Stimulated activated CD4-positive, alpha-beta T cell treated with anti-CD3 and anti-CD28 coated beads, Interleukin-12 subunit alpha, Interleukin-12 subunit beta, amount 100 ng/mL, for 4 hours (primary cell): ENCODE measurements at places on chromosomes 6 and 20.

- no peak for DNase-seq
Observed at GRCh38 chr6:52209770-52210169, 23.6 kb downstream of the IL17A start.

DNA sequence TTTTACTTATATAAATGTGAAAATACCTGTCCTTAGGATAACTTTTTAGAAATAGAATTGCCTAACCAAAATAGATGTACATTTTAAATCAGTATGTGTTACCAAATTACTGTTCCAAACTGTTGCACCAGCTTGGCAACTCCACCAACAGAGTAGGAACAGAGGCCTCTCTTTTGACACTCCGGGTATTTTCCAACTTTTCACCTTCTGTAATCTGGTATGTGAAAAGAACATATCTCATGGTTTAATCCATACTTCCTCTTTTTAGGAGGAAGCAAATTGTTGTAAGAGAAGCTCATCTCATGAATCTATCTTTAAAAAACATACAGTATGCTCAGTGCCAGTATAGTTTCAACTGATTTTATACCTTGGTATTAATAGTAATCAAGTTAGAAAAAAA lies 24.9 kb downstream of the RNF144B start:
- no peak for DNase-seq

GRCh38 chr6:21847711-21848480 lies 254.3 kb downstream of the SOX4 start:
- DNase-seq: no peak

DNA sequence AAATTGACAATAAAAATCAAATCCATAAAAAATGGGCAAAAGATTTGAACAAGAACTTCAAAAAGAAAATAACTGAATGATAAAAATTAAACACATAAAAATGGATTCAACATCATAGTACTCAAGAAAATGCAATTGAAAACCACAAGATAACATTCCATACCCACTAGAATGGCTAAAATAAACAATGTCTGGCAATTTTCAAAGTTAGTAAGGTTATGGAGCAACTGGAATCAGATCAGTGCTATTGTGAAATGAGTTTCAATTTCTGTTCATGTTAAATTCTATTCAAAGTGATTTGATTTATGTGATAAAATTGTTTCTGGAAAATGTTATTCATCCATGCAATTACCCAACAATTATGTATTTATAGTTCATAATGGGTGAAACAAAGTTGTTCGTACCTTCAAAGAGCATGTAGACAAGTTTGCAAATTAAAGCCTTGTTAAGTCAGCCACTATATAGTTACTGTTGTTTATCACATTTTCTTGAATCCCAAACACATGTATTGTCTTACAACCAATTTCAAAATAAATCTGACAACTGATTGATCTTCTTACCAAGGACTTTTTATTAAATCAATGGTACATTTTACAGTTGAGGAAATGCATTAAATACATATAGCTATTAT lies 151.5 kb upstream of the CENPW start:
- no peak for DNase-seq

GRCh38 chr6:98787961-98788360 lies 46.4 kb upstream of the POU3F2 start:
- DNase-seq: no peak

DNA sequence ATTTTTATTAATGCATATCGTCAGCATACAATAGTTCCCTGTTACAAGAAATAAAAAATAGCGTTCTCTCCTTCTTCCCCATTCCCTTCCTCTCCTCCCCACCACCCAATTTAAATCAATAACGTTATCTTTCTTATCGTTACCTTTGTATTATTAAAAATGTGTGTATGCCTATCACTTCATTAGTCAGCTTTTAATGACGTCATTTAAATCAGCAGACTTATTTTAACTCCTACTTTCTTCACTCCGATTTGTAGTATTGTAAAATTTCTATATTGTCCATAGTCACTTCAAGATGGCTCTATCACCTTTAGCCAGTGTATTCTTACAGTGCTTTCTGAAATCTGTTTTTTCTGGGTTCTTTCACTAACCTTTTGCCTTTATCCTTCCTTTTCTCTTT lies 89.1 kb downstream of the MKKS start:
- DNase-seq: no peak

DNA sequence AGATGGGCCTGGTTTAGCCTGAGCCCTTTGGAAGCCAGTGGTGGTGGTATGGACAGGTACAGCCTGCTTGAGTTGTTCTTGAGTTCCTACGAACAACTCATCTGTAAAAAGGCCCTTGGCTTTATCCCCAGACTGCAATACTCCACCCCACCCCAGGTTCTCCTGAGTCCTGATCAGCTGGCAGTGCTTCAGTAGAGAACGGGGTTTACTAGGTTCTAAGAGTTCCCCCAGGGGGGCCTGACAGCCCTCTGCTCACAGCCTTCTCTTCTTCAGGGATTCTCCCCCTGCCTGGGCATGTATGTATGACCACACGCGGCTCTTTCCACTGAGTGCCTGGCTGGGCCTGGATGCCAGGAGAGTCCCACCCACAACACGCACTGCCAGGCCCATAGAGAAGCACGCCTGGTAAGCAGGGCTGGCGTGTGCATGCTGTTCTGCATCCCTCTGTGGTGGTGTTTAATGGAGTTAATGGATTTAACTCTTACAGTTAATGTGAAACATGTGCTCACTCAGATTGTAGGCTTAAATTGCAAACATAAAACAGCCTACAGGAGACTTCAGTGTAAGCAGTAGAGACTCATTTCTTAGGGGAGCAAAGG lies 44.3 kb upstream of the SLC4A11 start:
- DNase-seq: no peak

DNA sequence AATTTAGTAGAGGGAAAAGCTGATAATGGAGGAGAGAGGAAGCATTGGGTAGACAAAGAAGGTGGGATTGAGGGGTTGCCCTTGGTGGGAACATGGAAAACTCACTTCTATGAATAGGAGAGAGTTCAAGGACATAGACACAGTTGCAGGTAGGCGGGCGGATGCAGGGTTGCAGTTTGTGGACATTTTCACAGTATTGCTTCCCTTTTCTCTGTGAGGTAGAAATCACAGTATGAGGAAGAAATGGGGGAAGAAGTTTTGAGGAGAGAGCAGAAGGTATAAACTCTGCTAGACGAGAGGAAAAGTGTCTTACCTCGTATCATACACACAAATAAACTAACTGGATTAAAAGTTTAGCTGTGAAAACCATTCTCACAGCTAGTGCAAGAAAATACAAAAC lies 200.7 kb upstream of the ECI2 start:
- no peak for DNase-seq

DNA sequence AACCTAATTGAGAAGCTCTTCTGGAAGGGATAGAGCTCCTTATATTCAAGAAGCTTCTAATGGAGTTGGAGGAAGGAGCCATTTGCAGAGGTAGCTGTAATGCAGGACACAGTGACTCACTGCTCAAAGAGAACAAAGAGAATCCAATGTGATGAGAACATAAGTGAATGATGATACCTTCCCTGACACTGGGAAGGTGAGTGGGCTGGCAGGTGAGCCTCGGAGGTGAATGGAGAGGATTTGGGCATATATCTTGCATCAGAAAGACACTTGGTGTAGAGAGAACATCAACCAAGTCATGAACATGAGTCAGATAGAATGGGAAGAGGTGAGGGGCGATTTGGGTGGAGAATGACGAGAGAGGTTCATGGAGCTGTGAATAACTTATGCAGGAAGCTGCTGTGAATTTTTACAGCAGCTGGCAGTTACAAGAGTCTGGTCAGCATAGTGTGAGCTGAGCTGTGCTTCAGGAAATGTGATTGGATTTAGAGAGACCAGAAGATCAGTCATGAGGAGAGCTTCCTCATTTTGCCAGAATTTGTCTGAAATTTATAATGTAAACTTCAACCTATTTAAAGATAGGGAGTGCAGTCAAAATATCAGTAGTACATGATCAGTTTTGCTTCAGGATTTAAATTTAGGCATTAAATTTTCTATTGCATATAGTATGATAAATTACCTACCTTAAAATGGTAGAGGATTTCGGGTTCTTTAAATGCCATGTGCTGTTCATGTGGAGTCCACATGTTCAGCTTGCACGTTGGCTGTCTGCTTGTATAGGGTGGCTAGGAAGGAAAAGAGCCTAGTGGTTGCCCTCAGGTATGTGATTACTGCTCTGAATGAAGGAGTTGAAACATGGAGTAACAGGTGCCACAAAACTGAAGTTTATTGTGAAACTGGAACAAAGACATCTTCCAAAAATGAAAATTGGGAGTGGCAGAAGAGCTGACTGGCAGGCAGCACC lies 59.2 kb upstream of the KIF25 start:
- DNase-seq: no peak

DNA sequence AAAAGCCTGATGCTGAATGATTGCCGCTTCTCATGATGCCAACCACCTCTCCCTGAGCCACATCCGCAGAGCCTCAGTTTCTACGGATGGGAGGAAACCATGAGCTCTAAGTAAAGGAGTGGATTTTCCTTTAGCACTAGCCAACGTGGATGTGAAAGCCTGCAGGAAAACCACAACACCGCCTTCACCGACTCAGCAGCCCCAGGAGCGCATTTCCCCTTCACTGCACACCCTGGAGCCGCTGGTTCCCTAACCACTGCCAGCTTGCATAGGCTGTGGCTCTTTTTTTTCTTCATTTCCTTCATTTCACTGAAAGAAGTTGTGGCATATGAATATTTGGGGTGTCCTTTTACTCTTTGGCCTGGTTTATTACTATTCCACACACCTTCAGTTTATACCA lies 50.5 kb upstream of the SSTR4 start:
- DNase-seq: no peak

DNA sequence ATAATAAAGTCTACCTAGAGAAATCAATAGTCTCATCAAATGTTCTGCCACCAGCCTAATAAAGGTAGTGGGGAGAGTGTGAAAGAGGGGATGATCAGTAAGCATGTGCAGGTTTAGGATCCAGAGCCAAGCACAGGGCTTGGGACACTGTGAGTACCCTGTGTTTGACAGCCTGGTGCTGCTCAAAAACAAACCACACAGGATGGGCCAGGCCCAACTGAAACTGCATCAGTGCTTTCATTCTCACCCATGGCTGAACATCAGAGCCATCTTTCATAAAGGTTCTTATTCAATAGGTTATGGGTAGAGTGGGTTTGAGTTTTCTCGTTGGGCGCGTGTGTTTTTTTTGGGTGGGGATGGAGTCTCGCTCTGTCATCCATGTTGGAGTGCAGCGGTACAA lies 87.3 kb upstream of the NHSL1 start:
- no peak for DNase-seq

GRCh38 chr6:73969971-73970970 lies 274.3 kb downstream of the CD109 start:
- DNase-seq: no peak

- DNase-seq: no peak
Observed at GRCh38 chr6:90168693-90169131, 127.9 kb downstream of the BACH2 start.

DNA sequence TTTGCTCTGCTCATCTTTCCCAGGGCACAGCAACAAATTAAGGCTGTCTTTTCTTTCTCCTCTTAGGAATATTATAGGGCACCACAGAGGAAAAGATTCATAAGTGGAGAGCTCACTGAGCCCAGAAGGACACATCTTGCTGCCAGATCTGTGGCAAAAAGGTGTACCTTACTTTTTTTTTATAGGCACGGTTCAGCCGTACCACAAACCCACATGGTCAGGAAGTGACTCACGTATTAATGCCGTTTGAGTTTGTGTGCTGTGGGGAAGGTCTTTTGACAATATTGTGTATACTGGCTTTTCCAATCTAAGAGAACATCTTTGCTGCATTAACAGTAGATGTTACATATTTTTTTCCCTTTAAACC lies 28.4 kb downstream of the PAQR8 start:
- DNase-seq: no peak

DNA sequence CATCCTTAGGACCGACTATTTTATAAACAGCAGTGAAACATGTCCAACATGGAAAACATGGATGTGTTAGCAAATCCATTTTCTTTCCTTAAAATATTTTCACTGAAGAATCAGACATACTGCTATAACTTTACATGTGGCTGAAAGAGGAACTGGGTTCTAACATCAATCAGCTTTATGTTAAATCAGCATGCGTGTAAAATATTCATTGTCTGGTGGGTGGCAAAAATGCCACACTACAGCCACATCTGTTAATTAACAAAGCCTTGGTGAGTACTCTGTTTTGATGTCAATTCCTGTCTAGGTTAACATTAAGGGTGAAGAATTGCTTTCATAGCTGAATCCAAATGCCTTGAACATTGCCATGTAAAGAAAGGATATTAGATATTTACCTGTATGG lies 222.6 kb upstream of the CEP162 start:
- no peak for DNase-seq

DNA sequence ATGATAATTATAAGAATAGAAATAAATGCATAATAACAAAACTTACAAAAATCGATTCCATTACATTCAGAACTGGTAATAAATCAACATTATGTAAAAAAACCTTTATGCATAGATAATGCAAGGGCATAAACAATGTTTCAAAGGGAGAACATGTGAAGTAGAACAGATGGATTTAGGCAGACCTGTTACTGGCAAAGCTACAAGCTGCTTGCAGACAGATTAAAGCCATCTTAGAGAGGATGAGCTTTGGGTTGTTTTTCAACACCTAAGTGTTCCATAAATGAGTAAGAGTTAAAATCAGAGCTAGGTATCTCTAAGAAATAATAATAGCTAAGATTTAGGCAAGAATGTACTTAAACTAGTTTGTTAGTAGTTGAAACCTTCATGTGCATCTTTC lies 37.2 kb downstream of the SNAP25 start:
- DNase-seq: no peak

DNA sequence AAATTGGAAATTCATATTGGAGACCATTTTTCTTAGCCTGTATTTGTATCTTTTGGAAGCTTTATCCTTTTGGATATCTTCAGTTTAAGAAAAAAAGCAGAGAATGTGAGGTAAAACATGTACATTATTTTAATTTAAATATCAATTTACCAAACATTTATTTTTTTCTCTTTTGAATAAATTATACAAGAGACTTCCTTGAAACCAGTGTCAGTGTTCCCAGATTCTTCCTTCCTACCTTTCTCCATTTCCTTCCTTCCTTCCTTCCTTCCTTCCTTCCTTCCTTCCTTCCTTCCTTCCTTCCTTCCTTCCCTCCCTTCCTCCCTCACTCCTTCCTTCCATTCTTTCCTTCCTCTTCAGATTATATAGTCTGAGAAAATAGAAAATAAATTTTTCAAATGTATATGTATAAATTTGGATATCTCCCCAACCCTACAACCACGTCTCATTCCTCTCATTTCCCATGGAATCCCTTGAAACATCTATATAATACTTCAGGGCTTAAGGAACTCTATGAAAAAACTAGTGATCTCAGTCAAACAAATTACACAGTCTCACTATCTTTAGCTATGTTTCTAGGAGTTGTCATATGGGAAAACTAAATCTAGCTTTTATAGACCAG lies 528.4 kb downstream of the GRIK2 start:
- no peak for DNase-seq

DNA sequence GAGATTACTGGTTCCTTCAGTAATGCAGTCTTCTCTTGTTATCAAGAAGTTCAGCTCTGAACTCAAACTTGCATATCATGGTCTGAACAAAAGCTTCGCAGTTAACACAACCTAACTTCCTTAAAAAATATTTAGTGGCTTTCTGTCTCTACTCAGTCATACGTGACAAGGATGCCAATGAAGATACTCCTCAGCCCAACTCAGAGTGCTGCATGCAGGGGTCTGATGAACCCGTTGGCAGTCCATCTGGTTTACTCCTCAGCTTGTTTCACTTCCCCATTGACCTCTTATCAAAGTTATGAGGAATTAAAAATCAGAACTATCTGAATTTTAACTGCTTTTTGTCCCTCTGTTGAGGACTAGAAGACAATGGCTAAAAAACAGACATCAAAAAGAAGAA lies 56.6 kb upstream of the RIN2 start:
- DNase-seq: no peak

GRCh38 chr6:116034327-116034726 lies 26.4 kb downstream of the FRK start:
- DNase-seq: no peak
